ENCODE measurements at places on chromosomes 3 and 15.

- no peak for DNase-seq
Measured at GRCh38 chr3:72177075-72178050, 392.4 kb upstream of the PROK2 start.

GRCh38 chr15:98735895-98736617 lies 87.7 kb downstream of the IGF1R start:
- DNase-seq: no peak

DNA sequence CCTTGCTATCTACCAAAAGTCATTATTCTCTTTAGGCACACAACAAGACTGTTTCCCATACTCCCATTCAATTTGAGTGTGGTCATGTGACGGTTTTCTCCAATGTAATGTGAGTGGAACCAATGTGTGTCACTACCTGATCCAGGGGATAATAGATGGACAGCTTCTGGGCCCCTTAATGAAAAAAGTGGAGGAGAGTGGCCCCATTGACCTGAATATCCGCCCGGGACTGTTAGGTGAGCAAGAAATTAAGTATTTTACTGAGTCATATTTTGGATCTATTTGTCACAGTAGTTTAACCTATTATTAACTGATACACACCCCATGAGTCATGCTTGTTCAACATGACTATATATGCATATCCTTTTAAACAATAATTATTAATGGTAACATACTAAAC lies 15.1 kb upstream of the ARID3B start:
- DNase-seq: no peak

DNA sequence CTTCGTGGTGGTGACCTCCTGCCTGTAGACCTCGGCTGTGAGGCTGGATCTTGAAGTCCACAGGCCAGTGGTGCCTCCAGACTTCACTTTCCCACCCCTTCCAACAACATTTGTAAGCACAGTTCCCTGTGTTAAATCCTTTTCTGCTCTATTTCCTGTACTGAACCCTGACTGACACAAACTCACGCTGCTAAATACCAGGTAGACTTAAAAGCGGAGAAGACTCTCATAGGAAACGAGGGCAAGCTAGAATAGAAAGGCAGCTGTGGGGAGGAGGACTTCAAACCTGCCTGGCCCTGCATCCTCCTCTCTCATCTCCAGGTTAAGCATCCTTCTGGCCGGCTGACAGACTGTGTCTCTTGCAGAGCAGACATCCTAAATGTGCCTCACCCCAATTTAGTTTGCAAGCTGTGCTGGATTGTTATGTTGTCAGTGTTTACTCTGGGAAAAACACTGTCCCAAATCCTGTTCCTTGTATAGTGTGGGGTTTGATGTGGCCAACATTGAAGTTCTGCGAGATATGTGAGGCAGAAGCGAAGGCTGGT lies 58.5 kb upstream of the LARS2 start:
- DNase-seq: no peak

- no peak for DNase-seq
Measured at GRCh38 chr3:179027326-179027900, 44.2 kb downstream of the ZMAT3 start.

GRCh38 chr3:70556056-70556455 lies 243.6 kb upstream of the MDFIC2 start:
- no peak for DNase-seq

DNA sequence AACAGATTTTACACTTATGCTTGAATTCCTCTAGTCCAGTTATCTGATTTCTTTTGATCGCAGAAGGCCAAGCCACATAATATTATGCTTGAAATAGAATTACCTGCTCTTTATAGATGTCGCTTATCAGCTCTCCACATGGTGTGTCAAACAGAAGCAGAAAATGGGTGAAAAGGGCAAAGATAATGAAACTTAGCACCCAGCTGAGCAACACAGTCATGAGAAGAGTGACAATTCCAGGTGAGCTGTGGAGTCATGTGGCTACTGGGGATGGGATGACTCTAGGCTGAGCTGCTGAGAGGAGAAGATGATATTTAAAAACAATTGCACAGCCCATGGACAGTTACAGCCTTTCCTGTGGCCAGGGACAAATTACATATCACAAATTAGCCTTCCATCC lies 398.7 kb upstream of the PDZRN3 start:
- no peak for DNase-seq

GRCh38 chr3:153273217-153273616 lies 111.2 kb downstream of the RAP2B start:
- no peak for DNase-seq

GRCh38 chr3:83934192-83935021 lies 1024.4 kb upstream of the CADM2 start:
- no peak for DNase-seq

- no peak for DNase-seq
Measured at GRCh38 chr3:26233374-26233773, 389.2 kb upstream of the LRRC3B start.

- DNase-seq: no peak
Measured at GRCh38 chr3:170797685-170798084, 72.3 kb downstream of the RPL22L1 start.

- no peak for DNase-seq
Measured at GRCh38 chr15:67768313-67768977, 56.9 kb upstream of the SKOR1 start.

- no peak for DNase-seq
Measured at GRCh38 chr15:72907733-72908132, 124.2 kb upstream of the ADPGK start.

- DNase-seq: no peak
Measured at GRCh38 chr3:186411994-186412393, 50.0 kb upstream of the DGKG start.

GRCh38 chr3:52874864-52875587 lies 22.3 kb downstream of the STIMATE start:
- no peak for DNase-seq

DNA sequence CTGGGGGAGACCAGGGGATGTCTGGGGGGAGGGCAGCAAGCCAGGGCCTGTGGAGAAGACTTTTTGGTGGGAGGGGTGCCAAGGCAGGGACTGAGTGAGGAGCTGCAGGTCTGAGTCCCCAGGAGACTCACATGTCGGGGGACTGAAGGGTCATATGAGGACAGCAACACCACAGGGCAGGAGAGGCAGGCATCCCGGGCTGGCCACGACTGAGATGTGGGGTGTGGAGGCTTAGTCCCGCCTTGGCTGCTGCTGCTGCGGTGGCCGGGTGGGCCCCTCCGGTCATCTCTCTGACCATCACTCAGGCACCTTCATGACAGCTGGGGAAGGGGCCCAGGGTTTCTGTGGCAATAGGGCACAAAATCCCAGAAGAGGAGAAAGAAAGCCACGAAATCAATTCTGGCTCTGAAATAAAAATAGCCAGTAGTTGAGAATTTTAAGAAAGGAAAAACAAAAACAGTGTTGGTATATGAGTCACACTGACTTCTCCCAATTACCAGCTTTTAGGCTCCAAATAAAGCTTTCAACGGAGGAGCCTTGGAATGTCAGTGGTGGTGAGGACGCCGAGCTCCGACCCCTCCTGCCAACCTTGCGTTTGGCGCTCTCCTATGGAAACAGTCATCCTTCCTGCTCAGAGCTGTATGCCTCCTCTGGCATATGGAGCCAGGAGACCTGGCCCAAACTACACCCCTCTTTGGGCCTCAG lies 52.9 kb upstream of the ITGA11 start:
- DNase-seq: no peak

DNA sequence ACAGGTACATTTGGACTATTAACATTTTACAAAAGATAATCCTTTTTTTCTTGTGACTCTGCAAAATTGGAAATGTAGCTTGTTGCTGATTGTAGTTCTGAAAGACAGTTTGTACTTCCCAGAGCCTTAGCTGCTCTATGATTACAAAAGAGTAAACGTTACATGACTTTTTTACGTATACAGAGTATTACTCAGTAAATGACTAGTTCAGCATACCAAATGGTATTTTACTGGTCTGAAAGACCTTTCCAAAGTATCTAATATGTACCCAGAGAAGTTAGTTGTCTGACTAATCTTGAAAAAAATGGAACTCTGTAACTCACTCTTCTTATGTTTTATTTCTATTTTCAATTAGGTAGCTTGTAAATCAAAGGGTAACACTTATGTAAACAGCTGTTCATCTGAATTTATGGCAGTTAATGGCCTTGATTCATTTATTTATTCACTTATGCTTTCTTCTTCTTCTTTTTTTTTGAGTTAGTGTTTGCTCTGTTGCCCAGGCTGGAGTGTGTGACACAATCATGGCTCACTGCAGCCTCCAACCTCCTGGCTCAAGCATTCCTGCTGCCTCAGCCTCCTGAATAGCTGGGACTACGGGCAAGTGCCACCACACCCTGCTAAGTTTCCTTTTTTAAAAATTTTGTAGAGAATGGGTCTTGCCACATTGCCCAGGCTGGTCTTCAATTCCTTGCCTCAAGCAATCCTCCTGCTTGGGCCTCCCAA lies 151.7 kb downstream of the C3orf38 start:
- no peak for DNase-seq

DNA sequence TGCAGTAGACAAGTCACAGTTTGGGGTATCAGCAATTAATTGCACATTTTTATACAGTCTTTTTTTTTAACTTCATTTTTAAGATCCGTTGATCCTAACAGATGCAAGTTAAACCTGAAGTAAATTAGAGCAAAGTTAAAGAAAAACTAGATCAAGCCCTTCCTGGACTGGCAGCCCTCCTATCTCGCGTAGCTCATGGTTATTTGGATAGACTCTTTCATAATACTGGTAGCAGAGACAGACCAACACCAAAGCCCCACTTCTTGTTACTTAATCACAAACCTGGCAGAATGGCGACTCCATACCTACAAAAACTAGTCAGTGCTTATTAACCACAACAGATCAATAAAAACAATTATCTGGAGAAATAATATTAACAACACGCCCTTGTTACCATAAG lies 26.8 kb downstream of the SOX2 start:
- DNase-seq: no peak

- DNase-seq: no peak
Measured at GRCh38 chr3:142211034-142211433, 14.4 kb downstream of the GK5 start.

GRCh38 chr15:101093958-101094357 lies 157.9 kb downstream of the CHSY1 start:
- DNase-seq: no peak

- DNase-seq: no peak
Measured at GRCh38 chr3:55574671-55575070, 87.6 kb upstream of the WNT5A start.

- no peak for DNase-seq
Measured at GRCh38 chr3:191238321-191238817, 39.3 kb downstream of the OSTN start.

- DNase-seq: no peak
Measured at GRCh38 chr15:33086500-33087121, 107.9 kb downstream of the FMN1 start.

Data from stimulated activated CD8-positive, alpha-beta memory T cell treated with anti-CD3 and anti-CD28 coated beads, Interleukin-4, amount 100 ng/mL, for 4 hours (primary cell).